NCI-H146 (cell line): ENCODE measurements at places on chromosomes 3 and 15.

- no peak for DNase-seq
Measured at GRCh38 chr15:38517312-38517975, 47.2 kb downstream of the RASGRP1 start.

- DNase-seq: no peak
Measured at GRCh38 chr3:23017801-23018200, 185.3 kb upstream of the UBE2E2 start.

DNA sequence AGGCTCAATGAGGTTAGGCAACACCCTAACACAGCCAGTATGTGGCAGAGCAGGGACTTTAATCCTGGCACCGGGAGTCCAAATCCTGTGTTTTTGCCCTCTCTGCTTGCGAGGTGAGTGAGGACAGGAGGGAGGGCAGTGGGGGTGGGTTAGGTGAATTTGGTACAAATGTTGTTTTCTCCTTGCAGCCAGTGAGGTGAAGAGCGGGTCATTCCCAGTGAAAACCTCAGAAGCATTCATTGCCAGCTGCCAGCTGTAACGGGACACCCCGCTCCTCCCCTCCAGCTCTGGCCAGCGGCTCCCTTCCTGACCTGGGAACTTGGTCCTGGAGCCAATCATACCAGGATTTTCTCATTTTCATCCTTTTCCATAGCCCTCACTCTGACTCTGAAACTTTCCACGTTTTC is 45.7 kb upstream of the RAB6B start:
- no peak for DNase-seq

GRCh38 chr3:23044463-23044862 is 158.7 kb upstream of the UBE2E2 start:
- no peak for DNase-seq

DNA sequence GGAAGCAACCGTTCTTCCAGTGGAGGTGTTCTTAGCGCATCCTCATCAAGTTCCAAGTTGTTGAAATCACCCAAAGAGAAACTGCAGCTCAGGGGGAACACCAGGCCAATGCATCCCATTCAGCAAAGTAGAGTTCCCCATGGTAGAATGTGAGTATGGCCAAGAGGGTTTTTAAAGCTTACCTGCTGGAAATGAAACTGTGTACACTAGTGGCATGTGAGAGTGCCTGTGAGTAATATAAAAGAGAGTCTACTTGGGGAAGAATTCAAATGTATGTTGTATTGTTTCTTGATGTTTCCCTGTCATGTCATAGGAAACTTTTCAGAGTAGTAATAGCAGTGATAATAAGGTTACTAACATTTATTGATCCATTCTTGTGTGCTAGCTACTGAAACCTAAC is 43.3 kb downstream of the PSMD6 start:
- DNase-seq: no peak

DNA sequence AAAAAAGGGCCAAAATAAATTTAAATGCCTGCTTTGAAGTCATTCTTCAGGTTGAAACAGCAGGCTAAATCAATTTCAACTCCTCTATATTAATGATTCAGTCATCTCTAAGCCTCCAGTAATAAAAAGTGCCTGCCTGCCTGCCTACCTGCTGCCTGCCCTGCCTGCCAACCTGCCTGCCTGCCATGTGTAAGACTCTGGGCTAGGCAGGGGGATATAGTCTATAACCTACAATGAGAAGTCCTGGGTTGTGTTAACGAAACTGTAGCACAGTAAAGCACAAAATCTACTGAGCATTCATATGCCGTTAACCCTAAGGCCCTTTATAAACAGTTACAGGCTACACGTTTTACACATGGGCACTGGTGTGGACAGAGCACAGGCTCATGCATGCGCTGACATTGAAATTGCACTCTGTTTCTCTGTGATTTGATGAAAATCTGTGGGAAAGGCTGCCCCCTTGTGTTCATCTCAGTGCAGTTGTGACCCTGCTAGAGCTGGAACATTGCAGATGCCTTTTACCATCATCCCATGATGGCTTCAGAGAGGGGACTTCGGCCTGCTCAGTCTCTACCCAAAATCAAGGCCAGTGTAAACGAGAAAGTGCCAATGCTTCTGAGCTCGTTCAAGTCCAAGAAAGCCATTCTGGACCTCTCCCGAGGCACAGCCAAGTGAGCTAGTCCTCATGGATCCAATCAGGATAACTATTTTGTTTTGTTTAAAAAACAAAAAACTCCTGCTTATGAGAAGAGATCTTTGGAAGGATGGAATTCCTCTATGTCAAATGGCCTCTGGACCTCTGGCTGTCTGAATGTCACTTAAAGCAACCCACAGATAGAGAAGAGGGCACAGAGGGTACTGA is 64.6 kb downstream of the EFL1 start:
- DNase-seq: peak; percentile 22

DNA sequence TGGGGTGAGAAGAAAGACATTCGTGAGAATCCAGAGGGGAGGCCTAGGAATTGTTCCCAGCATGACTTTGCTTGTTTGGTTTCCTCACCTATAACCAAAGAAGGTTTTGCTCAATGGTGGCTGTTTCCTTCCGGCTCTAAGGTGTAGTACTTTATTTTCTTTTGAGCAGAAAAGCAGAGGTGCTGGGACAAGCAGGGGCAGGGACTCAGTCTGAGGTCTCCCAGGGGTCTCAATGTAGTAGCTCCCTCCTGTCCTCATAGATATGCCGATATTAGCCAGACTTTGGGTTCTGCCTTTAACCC is 41.6 kb downstream of the ZBTB38 start:
- no peak for DNase-seq

GRCh38 chr15:40226736-40227135 is 12.1 kb upstream of the PAK6 start:
- no peak for DNase-seq

- DNase-seq: no peak
Measured at GRCh38 chr15:27681038-27681437, 418.1 kb downstream of the OCA2 start.

- DNase-seq: peak; percentile 77
Measured at GRCh38 chr3:56468184-56469106, at the start of gene ERC2. Gene ERC2 (minus strand): TSS chr3:56468467.

DNA sequence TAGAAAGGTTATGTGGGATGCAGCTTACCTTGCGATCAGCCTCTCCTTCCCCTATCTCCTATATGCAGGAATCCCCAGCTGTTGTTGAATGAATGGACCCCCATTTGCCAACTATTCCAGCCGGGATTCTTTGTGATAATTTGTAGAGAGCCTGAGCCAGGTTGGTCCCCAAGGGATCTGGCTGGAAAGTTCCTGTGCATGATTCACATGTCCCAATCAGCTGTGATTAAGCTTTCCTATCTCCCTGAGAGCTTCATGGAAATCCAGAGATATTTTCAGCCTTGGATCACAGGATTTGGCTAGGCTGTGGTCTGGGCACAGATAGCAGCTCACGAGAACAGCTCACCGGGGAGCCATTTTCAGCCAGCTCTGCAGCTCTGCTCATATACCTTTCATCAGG is 76.7 kb downstream of the ARNT2 start:
- DNase-seq: no peak

- DNase-seq: no peak
Measured at GRCh38 chr3:108130236-108130635, 39.4 kb upstream of the CD47 start.

DNA sequence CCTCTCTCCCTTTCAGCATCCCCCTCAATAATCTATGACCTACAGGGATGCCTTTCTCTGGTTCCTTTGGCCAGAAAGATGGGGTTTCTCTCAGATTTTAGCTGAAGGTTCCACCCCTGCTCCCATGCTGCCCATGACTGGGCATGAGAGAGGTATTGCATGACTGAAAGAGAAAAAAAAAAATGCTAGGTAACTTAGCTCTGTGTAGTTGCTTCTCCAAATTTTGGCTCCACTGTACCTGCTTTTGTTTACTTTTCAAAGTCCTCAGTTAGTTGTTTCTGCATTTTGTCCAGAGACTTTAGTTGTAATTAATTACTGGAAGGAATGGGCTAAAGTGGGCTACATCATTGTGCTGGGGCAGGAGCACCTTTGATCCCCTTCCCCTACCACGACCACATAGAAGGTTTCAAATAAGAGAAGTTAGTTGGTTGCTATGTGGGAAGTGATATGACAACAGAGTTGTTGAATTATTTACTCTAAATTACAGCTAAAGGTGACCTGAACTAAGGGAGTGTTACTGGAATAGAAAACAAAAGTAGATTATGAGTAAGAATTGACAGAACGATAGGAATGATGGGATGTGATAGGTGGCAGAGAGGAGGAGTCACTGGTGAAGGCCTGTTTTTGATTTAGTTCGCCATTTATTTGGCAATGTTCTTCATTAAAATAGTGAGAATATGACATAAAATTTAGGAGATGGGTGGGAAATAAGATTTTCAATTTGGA is 605.4 kb upstream of the NR2F2 start:
- DNase-seq: no peak

GRCh38 chr3:149336925-149337324 is 3.5 kb upstream of the TM4SF18 start:
- no peak for DNase-seq

DNA sequence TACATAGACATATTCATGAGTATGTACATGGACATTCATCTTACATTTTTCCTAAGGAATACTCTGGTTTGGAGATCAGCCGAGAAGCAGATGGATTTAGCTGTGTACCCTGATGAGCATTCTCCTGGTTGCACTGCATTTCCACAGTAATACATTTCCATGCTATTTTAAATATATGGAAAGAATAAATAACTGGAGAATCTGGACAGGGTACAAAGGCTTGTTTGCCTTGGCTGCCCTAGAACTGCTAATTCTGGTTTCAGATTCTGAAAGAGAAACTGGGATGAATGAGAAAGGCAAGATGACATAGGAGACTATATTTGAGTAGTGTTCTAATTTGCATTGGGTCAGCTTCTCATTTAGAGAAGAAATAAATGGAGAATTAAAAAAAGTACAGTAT is 190.8 kb upstream of the FAM3D start:
- no peak for DNase-seq

GRCh38 chr3:99143493-99143892 is 242.0 kb upstream of the DCBLD2 start:
- DNase-seq: no peak

GRCh38 chr3:52481819-52482521 is 13.2 kb upstream of the STAB1 start:
- no peak for DNase-seq

DNA sequence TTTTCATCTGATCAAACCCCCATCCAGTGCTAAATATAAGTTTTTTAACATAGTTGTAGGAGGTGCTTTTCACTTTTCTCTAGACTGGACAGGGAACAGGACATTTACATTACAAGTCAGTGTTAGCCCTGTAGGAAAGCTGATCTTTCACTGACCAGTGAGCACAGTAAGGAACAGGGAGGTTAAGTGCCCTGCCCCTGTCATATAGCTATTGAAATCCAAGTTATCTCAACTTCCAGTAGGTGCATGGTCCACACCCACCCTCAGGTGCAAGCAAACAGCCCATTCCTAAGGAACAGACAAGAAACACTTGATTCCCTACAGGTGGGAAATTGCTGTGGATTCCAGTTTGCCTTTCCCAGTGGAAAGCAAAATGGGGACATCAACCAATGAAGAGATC is 79.1 kb upstream of the EIF1B start:
- DNase-seq: no peak

- DNase-seq: no peak
Measured at GRCh38 chr3:61610316-61610715, 48.9 kb downstream of the PTPRG start.

DNA sequence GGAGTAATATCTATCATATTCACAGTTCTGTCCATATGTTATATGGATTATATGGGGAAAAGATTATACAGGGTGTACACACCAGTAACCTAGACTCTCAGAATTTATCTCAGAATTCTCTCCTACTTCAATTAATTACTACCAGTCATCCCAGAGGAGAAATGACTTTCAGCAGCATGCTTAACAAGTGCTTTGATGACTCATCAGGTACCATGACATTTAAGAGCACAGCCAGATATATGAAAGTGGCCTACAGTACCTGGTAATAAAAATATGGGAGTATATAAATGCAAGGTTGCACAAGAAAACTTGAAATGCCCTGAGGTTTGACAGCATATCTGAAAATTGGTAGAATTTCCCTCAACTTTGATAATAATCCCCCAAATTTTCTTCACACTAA is 1273.0 kb downstream of the OTOL1 start:
- DNase-seq: no peak

- no peak for DNase-seq
Measured at GRCh38 chr15:77851691-77852090, 219.0 kb upstream of the LINGO1 start.

DNA sequence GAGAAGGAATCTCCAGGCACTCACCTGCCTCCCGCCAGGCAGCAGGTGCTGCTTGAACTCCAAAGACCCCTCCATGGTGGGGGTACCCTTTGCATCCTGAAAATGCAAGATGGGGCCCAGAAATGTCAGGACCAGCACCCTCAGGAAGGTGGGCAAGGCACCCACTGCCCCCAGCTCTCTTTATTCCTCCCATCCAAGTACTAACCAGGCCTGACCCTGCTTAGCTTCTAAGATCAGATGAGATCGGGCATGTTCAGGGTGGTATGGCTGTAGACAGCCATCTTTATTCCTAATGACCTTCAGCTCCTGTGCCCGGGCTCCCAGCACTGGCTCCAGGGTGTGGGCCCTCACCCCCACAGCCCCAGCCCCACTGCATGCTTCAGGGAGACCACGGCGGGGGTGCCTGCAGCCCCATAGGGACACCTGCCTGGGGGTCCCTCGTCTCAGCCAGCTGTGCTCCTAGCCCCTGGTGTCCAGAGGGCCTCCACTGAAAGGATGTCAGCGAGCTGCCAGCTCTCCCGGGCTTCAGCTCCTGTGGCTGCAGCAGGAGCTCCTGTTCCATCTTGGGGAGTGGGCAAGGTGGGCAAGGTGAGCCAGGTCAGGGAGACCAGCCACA is 13.2 kb downstream of the PLA2G4B start:
- no peak for DNase-seq

DNA sequence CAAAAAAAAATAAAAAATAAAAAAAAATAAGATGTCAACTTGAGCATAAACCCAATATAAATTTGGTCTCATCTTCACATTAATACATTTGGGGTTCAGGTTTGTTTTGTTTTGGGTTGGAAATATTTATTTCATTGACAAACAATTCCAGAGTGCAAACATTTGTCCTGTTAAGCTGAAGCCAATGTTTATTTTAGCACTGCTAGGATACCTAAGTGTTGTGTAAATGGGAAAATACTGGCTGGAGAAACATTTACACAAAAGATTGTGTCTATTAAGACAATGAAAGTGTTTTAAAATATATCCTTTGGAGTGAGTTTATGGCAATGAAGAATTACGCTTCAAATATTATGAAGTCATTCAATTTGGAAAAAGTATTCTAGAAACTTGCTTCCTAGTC is 91.1 kb downstream of the MEIS2 start:
- DNase-seq: no peak

DNA sequence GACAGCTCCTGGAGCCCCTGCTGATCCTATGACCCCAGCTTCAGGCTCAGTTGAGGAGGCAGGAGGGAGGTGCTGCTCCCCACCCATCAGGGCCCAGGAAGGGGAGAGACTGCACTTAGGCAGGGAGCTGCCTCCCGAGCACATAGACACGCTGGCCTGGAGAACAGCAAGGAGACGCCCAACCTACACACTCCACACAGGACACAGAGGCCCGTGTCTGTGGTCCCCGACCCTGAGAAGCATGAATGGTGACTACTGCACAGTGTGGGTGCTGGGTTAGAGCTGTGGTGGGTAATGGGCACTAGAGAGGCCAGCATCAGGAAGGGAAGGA is 1.1 kb upstream of the HHATL start:
- DNase-seq: no peak

- DNase-seq: no peak
Measured at GRCh38 chr15:41689834-41690233, 29.6 kb downstream of the MGA start.
